ENCODE measurements at places on chromosomes 6 and 20.

DNA sequence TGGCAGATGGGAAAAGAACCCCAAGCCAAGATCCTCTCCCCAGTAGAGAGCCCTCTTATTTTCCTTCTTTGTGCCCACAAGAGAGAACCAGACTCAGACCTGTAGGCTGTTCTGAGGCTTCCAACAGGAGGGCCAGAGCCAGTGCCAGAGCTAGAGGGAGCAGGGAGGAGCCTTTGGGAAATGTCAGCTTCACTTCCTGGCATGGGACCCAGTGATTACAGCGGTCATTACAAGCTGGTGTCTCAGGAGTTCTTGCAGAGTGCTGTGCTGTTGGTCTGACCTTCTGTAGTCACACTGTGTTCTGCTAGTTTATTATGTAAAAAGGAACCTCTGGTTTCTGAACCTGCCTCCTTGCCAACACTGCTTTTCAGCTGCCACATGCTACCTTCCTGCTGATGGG, 38.9 kb downstream of the STK35 start:
- no peak for DNase-seq
- peaks cover 18% of the 10 kb centered on the region for H3K4me1 ChIP-seq
- H3K27me3 ChIP-seq: no peaks in the 10 kb centered on the region

GRCh38 chr20:63977739-63978276, 1.6 kb downstream of the SAMD10 start:
- H3K27me3 ChIP-seq: no peaks in the 10 kb centered on the region
- peaks cover 11% of the 10 kb centered on the region for H3K36me3 ChIP-seq
- H3K27ac ChIP-seq: peak overlapping the region; percentile 84
- peaks cover 54% of the 10 kb centered on the region for H3K4me1 ChIP-seq
- DNase-seq: no peak

- no peak for DNase-seq
- H3K27ac ChIP-seq: no peak overlapping the region
- no peaks in the 10 kb centered on the region for H3K36me3 ChIP-seq
- no peaks in the 10 kb centered on the region for H3K27me3 ChIP-seq
Observed at GRCh38 chr6:75794351-75794846, 45.4 kb downstream of the MYO6 start.

GRCh38 chr6:150881911-150882481, 16.5 kb downstream of the MTHFD1L start:
- H3K36me3 ChIP-seq: peaks cover 4% of the 10 kb centered on the region
- no peak overlapping the region for H3K27ac ChIP-seq
- peaks cover 9% of the 10 kb centered on the region for H3K4me1 ChIP-seq
- H3K27me3 ChIP-seq: no peaks in the 10 kb centered on the region

GRCh38 chr6:4774715-4775493, 1.3 kb upstream of the CDYL start:
- peak overlapping the region; percentile 56 for H3K27ac ChIP-seq
- peak overlapping the region; percentile 92 for H3K4me3 ChIP-seq
- no peaks in the 10 kb centered on the region for H3K27me3 ChIP-seq
- H3K4me1 ChIP-seq: peaks cover 25% of the 10 kb centered on the region
- H3K36me3 ChIP-seq: no peaks in the 10 kb centered on the region

DNA sequence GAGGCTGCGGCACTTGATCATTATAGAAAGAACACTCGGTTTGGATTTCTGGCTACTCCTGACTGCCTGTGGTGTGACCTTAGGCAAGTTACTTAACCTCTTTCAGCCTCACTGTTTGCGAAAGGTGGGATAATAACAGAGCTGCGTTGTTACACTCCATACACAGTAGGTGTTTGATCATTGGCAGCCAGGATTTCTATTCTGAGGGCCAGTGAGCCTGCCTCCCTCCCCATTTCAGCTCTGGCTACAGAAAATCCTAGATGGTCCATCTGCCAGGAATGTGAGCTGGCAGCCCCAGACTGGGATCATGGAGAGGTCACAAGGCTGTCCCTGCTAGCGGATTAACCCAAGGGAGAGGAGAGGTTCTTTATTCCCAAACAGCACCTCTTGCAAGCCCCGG, 2.7 kb downstream of the KCNB1 start:
- H3K27me3 ChIP-seq: peaks cover 65% of the 10 kb centered on the region
- H3K4me3 ChIP-seq: no peak overlapping the region

GRCh38 chr20:12016291-12016690, 98.6 kb downstream of the BTBD3 start:
- H3K4me1 ChIP-seq: no peaks in the 10 kb centered on the region
- H3K27ac ChIP-seq: no peak overlapping the region
- no peaks in the 10 kb centered on the region for H3K36me3 ChIP-seq
- no peak for DNase-seq
- no peaks in the 10 kb centered on the region for H3K27me3 ChIP-seq

DNA sequence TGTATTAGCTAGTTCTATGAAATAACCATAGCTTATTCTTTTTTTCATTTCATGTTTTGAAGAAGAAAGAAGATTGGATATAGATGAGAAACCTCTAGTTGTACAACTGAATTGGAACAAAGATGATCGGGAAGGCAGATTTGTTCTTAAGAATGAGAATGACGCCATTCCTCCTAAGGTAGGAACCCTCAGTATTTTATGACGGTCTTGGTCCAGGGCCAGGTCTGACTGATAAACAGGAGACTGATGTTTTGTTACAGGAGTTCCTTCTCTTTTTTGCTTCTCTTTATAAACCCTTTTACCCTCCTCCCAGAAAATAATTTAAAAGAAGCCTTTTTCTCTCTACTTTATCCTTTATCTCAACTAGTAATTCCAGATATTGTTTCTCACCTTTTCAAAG, 43.6 kb downstream of the AFDN start:
- no peak overlapping the region for H3K27ac ChIP-seq
- no peak for DNase-seq
- no peak overlapping the region for H3K4me3 ChIP-seq
- peaks cover 9% of the 10 kb centered on the region for H3K4me1 ChIP-seq
- H3K27me3 ChIP-seq: no peaks in the 10 kb centered on the region
- H3K36me3 ChIP-seq: peaks cover 7% of the 10 kb centered on the region

GRCh38 chr20:33387177-33387576, 14.1 kb downstream of the CDK5RAP1 start:
- H3K4me1 ChIP-seq: peaks cover 5% of the 10 kb centered on the region
- DNase-seq: no peak
- peak overlapping the region; percentile 19 for H3K27ac ChIP-seq
- no peak overlapping the region for H3K4me3 ChIP-seq
- H3K27me3 ChIP-seq: no peaks in the 10 kb centered on the region
- H3K36me3 ChIP-seq: peaks cover 7% of the 10 kb centered on the region

GRCh38 chr6:143539106-143539505, 27.6 kb upstream of the FUCA2 start:
- H3K4me3 ChIP-seq: peak overlapping the region; percentile 91
- peaks cover 45% of the 10 kb centered on the region for H3K4me1 ChIP-seq
- peak overlapping the region; percentile 97 for H3K27ac ChIP-seq
- DNase-seq: no peak
- no peaks in the 10 kb centered on the region for H3K36me3 ChIP-seq
- no peaks in the 10 kb centered on the region for H3K27me3 ChIP-seq

GRCh38 chr6:14770572-14770971, 475.3 kb upstream of the JARID2 start:
- peaks cover 2% of the 10 kb centered on the region for H3K4me1 ChIP-seq
- no peak overlapping the region for H3K4me3 ChIP-seq
- peaks cover 7% of the 10 kb centered on the region for H3K27me3 ChIP-seq
- no peak overlapping the region for H3K27ac ChIP-seq

DNA sequence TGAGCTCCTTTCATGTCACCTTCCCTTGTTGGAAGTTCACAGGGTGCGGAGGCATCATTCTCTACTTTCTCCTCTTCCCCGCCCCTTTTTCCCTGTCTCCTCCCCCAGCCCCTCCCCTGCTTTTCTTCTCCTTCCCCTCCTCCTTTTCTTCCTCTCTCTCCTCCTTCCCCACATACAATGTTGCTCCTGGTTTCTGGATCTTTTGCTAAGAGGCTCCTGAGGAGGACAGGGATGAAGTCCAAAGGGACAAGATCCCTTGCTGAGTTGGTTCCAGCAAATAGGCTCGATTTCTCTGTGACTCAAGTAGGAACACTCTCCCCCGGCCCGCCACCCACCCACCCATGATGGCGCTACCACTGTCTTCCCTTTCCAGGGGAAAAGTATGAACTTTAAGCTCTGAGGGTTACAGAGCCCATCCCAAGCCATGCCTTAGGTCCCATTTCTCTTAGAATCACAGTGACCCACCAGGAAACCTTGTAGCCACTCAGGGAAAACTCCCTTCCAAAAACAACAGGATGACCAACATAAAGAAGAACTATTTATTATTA, 852 bp upstream of the TFEB start:
- no peaks in the 10 kb centered on the region for H3K27me3 ChIP-seq
- DNase-seq: no peak
- peaks cover 16% of the 10 kb centered on the region for H3K4me1 ChIP-seq
- H3K36me3 ChIP-seq: no peaks in the 10 kb centered on the region

DNA sequence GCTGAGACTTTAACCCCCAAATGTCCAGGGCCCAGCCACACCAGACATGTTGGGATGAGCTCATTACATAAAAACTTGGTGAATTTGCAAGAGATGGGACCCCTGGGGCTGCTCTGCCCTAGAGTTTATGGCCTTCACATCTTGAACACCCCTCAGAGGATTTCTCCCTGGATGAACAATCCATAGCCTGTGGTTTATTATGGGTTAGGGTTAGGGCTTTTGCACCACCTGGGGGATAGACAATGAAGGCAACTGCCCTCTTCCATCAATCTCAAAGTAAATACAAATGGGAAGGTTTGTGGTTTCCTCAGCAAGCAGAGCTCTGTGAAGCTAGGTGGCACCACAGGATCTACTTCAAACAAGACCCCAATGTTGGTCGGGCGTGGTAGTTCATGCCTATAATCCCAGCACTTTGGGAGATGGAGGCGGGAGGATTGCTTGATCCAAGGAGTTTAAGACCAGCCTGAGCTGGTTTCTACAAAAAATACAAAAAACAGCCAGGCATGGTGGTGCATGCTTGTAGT, 17.4 kb downstream of the SPINT3 start:
- H3K4me3 ChIP-seq: no peak overlapping the region
- H3K36me3 ChIP-seq: peaks cover 2% of the 10 kb centered on the region
- H3K27ac ChIP-seq: no peak overlapping the region
- H3K27me3 ChIP-seq: peaks cover 63% of the 10 kb centered on the region
- H3K4me1 ChIP-seq: peaks cover 2% of the 10 kb centered on the region

DNA sequence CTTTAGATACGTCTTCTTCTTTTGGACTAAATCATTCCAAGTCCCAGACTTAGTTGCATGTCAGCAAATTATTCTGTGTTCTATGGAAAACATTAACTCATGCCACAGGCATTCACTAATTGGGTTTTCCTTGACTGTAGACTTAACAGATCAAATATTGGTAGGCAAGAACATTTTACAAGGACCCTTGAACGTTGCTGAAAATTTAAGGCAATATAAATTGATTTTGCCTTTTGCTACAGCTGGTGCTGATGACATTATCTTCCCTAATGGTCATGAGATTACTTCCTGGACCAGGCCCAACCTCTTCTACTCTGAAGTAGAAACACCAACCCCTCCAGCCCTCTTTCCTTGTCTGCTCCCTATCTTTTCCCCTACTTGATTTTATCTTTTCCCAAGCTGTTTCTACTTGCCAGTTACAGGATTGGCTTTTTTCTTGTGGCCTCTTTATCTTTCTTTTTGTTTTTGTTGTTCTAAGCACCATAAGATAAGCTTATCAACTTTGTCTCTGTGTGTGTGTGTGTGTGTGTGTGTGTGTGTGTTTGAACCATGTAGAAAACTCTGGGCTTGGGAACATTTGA, 514.0 kb upstream of the SOX4 start:
- H3K27ac ChIP-seq: no peak overlapping the region
- H3K36me3 ChIP-seq: peaks cover 9% of the 10 kb centered on the region
- H3K4me3 ChIP-seq: no peak overlapping the region

DNA sequence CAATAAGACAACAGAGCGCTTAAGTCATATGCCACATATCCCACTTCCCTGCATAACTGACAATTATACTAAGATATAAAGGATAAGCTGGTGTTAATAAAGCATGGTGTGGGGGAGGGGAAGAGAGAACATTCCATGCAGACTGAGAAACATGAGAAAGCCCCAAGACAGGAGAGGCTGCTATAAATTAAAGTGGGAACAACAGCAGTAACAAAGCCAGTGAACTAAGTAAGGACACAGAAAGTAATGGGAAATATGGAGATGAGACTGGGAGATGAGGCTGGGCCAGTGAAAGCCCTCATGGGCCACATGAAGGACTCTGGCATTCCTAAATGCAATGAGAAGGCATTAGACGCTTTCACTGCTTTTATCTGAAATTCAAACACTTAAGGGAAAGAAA, 41.3 kb downstream of the SESN1 start:
- peak overlapping the region; percentile 27 for H3K27ac ChIP-seq
- no peak for DNase-seq
- H3K27me3 ChIP-seq: no peaks in the 10 kb centered on the region
- peaks cover 31% of the 10 kb centered on the region for H3K4me1 ChIP-seq
- H3K36me3 ChIP-seq: peaks cover 7% of the 10 kb centered on the region

DNA sequence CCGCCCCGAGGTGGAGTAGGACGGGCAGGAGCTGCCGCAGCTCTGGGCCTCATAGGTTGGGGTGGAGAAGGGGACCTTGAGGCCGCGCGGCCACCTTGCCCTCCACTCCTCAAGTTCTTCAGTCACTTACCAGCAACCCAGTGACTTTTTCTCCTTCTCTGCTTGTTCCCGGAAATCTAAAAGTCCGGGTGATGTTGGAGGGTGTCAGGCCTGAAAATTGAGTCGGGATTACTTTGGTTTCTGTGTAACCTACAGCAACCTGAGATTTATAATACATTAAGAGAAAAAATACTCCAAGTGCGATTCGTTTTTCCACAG, 338 bp downstream of the RWDD1 start:
- DNase-seq: no peak
- peaks cover 36% of the 10 kb centered on the region for H3K4me1 ChIP-seq
- H3K36me3 ChIP-seq: peaks cover 5% of the 10 kb centered on the region
- peak overlapping the region; percentile 99 for H3K4me3 ChIP-seq

- DNase-seq: no peak
- no peak overlapping the region for H3K4me3 ChIP-seq
- no peaks in the 10 kb centered on the region for H3K36me3 ChIP-seq
- peaks cover 25% of the 10 kb centered on the region for H3K27me3 ChIP-seq
- no peaks in the 10 kb centered on the region for H3K4me1 ChIP-seq
Observed at GRCh38 chr6:17754254-17754653, 47.5 kb upstream of the NUP153 start.

DNA sequence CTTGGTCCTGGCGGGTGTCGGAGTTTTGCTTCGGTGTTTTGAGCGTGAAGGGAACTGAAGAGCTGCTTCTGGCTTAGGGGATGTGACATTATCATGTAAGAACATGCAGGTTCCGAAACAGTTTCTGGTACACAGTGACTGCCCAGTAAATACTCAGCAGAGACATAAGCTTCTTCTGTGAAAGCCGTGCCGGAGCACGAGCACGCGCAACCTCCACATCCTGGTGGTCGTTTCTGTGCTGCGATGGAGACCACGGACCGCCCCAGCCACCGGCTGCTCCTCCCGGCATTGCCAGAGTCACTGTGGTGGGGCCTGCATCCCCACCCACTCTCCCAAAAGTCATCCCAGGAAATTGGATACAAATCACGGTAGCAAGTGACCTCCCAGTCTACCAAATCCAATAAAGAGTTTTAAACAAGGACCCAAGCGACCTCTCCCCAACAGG, 18.7 kb downstream of the KIF25 start:
- no peak for DNase-seq
- H3K27me3 ChIP-seq: peaks cover 14% of the 10 kb centered on the region
- no peaks in the 10 kb centered on the region for H3K4me1 ChIP-seq
- no peak overlapping the region for H3K27ac ChIP-seq
- H3K4me3 ChIP-seq: no peak overlapping the region

- H3K4me3 ChIP-seq: no peak overlapping the region
- no peaks in the 10 kb centered on the region for H3K27me3 ChIP-seq
- H3K4me1 ChIP-seq: peaks cover 3% of the 10 kb centered on the region
Observed at GRCh38 chr6:135850882-135851281, 619 bp upstream of the PDE7B start.

- H3K27me3 ChIP-seq: peaks cover 70% of the 10 kb centered on the region
- no peak overlapping the region for H3K27ac ChIP-seq
- no peak overlapping the region for H3K4me3 ChIP-seq
- DNase-seq: no peak
- H3K4me1 ChIP-seq: peaks cover 4% of the 10 kb centered on the region
- peaks cover 2% of the 10 kb centered on the region for H3K36me3 ChIP-seq
Observed at GRCh38 chr6:151241853-151242252, 2.1 kb downstream of the AKAP12 start.

Measured in T-helper 17 cell (primary cell).